Stimulated activated CD4-positive, alpha-beta T cell treated with anti-CD3 and anti-CD28 coated beads, Interleukin-4, amount 100 ng/mL, for 1 hour (primary cell): ENCODE measurements at places on chromosomes 4 and X.

DNA sequence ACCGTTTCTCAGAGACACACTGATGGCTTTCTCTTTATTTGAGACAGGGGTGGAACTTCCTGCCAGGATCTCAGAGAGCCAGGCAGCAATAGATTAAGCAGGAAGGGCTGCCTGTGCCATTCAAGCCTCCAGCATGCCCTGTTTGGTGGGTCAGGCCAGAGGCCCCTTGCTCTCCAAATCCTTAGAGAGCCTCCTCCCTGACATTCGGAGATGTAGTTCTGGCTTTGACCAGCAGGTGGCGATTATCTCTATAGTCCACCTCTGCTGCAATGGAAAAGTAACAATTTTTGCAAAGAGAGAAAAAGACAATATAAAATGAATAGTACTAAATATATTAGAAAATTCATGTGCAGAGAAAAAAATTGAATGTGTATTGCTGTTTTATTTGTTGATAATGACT, 93.9 kb downstream of the NXF2B start:
- DNase-seq, result peak; percentile 63

DNA sequence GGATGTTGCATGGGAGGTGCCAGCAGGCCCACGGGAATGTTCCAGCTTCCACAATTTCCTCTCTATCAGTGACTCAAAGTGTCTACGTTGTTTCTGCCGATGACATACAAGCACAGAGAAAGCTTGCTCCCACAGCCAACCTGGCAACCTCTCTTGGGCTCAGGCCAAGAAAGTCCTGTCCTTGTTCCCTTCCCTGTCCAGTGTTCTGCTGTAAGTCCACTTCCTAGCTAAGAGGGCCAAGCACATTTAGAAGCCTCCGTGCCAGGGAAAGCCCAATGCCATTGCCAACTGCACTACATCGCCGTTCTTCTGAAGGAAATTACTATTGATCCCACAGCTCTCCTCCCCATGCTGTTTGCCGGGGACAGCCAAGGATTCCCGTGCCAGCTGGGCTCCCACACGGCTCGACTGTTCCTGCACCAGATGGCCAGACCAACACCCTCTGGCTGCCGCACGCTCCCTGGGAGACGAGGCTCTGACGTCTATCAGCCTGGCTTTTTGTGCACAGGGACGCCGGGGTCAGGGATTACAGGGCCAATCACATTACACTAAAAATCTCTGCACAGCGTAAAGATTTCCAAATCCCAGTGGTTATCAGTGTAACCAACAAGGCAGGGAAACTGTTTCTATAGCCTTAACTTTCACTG, 284.0 kb downstream of the BCOR start:
- no peak for DNase-seq

DNA sequence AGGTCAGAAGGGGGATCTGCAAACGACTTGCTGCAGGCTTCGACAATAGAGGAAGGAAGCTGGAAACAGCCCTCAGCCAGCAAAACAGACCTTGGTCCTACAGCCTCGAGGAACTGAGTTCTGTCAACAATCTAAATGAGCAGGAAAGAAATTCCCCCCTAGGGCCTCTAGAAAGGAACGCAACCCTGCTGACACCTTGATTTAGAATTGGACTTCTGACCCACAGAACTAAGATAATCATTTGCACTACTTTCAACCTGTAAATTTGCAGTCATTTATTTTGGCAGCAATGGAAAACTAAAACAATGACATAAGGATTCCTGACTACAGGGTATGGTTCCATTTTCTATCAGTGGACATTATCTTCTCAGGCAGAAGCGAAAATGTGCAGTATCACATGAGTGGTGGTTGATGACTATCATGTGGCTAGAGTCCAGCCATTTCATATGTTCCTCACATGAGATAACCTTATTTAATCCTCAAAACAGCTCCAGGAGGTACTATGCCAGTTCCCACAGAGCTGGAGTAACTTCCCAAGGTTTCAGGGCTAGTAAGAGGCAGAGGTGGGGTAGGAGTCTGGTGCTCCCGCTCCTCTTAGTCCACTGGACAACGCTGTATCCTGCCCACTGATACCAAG, 61.6 kb downstream of the SAT1 start:
- DNase-seq, result no peak

GRCh38 chr4:87240341-87240740, 19.9 kb upstream of the KLHL8 start:
- DNase-seq, result no peak

- no peak for DNase-seq
Observed at GRCh38 chrX:41556958-41557357, 109.8 kb downstream of the NYX start.

DNA sequence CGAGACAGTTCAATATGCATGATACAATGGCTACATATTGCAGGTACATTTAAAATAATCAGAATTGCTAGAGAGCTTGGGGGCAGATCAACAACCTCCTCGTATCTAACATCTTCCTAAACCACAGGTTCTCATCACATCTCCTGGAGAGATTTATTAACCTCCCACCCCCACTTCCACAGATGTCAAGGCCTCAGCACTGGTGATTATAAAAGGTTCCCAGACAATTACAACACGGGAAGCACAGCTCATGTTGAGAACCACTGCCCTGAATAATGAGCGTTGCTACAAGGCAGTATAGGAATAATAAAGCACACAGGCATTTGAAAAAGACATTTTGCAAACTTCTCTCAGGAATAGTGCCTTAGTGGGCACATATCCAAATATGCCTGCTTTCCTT, 42.8 kb downstream of the ELOVL6 start:
- no peak for DNase-seq

DNA sequence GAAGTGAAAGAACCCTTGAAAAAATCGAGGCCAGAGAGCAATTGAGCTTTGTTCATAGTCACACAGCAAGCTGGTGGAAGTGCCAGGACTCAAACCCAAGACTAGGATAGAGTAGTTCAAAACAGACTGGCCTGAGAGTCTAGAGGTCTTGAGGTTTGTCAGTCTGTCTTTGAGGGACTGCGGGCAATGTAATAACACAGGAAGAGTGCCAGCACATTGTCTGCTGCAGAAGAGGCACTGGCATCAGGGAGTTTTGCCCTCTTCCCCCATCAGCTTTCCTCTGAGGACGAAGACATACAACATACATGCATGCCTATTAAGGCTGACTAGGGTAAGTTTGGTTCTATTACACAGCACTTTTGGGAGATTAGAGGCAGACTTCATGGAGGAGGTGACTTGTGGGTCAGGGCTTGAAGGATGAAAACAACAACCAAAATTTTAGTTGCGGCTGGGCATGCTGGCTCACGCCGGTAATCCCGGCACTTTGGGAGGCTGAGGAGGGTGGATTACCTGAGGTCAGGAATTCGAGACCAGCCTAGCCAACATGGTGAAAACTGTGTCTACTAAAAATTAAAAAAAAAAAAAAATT, 64.1 kb upstream of the LAS1L start:
- no peak for DNase-seq

DNA sequence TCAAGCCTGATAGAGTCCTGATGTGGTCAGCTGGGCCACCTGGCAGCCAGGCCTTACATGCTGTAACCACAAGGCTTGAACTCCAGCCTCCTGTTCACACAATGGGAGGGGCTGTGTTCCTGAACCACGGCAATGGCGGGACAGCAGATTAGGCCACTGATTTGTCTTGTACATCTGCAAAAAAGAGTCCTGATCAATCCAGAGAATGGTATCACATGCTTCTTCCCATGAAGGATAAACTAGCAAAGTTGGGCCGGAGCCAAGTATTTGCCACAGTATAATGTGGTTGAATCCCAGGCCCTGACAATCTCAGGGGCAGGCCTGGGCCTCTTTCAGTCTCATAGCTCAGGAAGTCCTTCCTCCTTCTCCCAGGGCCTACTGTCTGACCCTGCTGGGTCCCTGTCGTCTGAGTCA, 2182.5 kb upstream of the AGA start:
- no peak for DNase-seq

DNA sequence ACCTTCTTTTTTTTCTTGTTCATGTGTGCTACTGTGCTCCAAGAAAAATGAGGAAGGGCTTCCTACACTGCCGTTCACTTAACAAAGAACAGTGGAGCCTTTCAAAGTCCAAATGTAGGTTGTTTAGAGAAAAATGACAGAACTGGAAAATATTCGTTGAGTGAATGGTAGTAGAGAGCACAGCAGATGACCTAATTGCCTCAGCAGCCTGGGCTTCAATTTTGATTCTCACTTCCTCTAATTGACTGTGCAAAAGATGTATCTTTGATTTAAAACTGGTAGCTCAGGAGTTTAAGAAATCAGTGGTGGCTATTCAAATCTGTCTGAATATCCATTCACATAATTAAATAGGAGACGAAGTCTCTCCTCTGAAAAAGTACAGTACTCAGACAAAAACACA, 5.2 kb downstream of the NLGN4X start:
- no peak for DNase-seq

DNA sequence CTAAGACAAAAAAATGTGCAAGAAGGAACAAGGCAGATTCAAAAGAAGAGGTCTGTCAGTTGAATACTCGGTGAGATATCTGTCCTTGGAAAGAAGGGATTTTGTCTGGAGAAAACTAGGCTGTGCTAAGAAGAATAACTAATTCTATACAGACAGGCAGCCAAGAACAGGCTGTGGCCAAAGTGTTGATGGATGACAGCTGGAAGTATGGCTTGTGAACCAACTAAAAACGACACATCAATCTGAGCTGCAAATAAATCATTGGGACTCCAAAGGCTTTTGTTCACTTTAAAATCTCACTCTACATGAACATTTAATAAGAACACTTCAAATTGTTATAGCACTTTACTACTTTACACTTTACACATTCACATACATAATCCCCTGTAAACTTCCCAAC, 70.5 kb upstream of the IGSF1 start:
- DNase-seq, result no peak

- DNase-seq, result no peak
Observed at GRCh38 chr4:133385161-133385954, 236.3 kb downstream of the PCDH10 start.

GRCh38 chrX:70878902-70879301, 29.6 kb downstream of the TEX11 start:
- DNase-seq, result no peak

GRCh38 chr4:57095245-57095644, 14.9 kb downstream of the IGFBP7 start:
- no peak for DNase-seq

GRCh38 chr4:41374490-41374889, 117.8 kb downstream of the UCHL1 start:
- no peak for DNase-seq

DNA sequence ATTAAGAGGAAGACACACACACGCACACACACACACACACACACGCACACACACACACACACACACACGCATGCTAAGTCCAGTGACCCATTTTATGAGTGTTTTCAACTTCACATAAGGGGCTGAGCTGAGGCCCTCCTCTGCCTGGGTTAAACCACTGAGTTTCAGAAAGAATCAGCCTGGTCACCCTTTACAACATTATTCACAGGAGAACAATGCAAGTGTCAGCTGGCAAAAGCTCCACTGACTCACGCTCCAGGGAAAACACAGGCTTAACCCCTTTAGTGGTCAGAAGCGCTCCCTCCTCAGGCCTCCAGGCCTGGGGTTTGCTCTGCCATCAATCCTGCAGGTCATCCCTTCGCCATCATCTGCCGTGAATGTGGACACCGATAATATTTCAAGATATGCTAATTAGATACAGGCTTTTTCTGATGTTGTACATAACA, 46.9 kb downstream of the ACOX3 start:
- DNase-seq, result no peak

GRCh38 chrX:24741330-24741729, 47.6 kb downstream of the POLA1 start:
- no peak for DNase-seq

DNA sequence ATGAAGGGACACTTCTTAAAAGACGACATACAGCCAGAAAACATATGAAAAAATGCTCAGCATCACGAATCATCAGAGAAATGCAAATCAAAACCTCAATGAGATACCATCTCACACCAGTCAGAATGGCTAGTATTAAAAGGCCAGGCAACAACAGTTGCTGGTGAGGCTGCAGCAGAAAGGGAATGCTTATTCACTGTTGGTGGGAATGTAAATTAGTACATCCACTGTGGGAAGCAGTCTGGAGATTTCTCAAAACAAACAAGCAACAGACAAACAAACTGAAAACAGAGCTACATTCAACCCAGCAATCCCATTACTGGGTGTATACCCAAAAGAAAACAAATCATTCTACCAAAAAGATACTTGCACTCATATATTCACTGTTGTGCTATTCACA, 197.9 kb downstream of the EVC2 start:
- no peak for DNase-seq

DNA sequence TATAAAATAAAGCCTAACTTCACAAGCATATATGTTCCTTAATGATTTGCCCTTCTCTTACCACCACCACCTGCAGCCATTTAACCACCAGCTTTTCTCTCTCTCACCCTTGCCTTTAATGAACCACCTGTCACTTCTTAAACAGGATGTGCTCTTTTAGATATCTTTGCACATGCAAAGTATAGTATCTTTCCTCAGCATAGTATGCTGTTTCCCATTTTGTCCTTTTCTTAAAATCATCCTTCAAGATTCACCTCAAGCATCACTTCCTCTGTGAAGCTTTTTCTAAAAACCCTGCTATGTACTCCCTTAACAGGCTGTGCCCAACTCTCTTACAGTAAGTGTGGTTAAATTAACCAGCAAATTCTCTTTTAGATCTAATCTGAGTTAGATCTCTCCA, 8.2 kb upstream of the CNOT6L start:
- DNase-seq, result no peak

DNA sequence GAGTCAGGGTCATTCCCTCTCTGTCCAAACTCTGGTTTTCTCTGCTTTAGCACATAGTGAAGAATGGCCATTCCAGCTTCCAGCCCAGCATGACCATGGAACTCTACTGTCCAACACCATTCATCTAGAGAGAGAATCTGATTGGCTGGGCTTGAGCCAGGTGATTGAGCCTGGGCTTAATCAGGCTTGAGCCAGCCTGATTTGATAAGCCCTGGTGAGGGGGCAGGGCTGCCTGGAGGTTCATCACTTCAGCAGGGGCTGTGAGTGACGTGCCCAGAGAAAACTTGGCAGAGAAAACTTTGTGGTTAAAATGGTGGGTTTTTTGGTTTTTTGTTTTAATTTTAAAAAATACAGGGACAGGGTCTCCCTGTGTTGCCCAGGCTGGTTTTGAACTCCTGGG, 62.5 kb downstream of the KIAA0232 start:
- DNase-seq, result no peak

GRCh38 chrX:139736151-139736550, 28.2 kb upstream of the MCF2 start:
- DNase-seq, result no peak

DNA sequence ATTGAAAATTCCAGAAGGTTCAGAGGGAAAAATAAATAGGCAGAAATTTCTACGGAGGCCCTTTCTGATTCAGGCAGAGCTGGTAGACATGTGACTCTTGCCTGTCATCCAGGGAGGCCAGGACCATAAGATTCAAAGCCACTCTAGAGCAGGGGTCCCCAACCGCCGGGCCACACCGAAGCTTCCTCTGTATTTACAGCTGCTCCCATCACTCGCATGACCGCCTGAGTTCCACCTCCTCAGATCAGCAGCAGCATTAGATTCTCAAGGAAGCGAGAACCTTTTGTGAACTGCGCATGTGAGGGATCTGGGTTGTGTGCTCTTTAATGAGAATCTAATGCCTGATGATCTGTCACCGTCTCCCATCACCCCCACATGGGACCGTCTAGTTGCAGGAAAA, 72.2 kb downstream of the RWDD4 start:
- no peak for DNase-seq
